ENCODE measurements at places on chromosomes 1 and 21.

DNA sequence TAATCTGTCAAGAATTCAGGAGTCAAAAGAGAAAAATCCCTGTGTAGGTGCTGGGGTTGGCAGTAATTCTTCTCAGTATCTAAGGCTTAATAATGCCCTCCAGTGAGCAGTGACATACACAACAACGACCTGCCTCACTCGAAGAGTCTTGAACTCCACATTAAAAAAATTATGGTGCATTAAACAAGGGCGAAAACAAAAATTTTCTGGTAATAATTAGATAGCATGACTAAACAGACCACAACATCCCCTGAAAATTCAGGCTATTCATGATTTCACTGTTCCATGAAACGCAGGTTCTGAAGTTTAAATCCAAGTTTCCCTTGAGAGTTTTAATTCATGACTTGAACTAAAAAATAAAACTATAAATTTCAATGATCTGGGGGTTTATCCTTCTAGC, 5.1 kb downstream of the SRSF4 start:
- DNase-seq: no peak

- DNase-seq: no peak
Observed at GRCh38 chr1:175508320-175509110, 234.9 kb downstream of the TNR start.

GRCh38 chr1:83098131-83098530, 900.8 kb downstream of the TTLL7 start:
- DNase-seq: no peak

- no peak for DNase-seq
Observed at GRCh38 chr1:26784886-26785285, 2.9 kb upstream of the PIGV start.

DNA sequence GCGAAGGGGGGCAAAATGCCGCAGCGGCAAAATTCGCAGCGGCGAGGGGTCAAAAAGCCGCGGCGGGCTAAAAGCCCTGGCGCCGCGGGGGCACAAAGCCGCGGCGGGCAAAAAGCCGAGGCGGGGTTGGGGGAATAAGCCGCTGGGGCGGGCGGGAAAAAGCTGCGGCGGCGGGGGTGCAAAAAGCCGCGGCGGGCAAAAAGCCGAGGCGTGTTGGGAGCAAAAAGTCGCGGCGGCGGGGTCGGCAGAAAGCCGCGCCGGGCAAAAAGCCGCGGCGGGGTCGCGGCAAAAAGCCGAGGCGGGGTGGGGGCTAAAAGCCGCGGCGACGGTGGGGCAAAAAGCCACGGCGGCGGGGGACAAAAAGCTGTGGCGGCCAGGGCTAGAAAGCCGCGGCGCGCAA, 3902.5 kb downstream of the SRGAP2C start:
- DNase-seq: no peak

DNA sequence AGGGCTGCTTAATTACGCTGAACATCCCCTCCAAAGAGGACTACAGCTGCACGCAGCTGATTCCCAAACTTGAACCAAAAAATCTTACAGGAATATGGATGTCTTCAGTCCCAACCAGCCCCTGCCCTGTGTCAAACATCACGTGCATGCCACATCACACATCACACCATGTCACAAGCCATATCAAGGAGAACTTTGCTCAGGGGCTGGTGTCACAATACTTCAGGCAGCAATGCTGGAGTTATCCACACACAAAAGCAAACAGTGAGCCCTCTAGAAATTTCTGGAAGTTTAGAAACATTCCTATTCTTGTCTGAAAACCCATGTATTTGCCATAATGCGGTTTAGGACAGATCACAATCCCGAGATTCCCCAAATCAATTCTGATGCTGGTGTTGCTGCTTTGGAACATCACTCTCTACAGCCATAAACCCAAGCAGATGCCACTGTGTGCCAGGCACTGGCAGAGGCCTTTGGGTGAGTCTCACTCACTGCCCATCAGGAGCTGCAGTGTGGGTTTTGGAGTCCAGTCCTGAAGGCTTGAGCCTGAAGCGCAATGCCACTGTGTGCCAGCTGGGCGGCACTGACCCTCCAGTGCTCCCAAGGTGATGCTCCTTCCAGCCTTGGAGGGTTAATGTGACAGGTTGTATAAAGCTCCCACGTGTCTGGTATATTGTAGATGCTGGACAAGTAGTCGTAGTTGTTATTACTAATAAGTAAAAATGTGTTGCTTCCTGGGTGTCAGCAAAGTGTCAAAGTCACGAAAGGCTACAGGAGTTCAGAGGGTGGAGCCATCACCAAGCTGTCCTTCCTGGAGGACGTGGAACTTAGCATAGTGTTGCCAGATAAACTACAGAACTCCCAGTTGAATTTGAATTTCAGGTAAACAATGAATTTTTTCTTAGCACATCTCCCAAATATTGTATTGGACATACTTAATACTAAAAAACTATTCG, 20.1 kb upstream of the EFNA1 start:
- DNase-seq: no peak

GRCh38 chr1:114607223-114607622, 25.8 kb upstream of the BCAS2 start:
- DNase-seq: no peak

- DNase-seq: no peak
Observed at GRCh38 chr1:42006836-42007235, 88.1 kb upstream of the HIVEP3 start.

- no peak for DNase-seq
Observed at GRCh38 chr1:55039342-55040082, at the start of gene PCSK9. TSS of gene PCSK9 (plus strand) at chr1:55039548. CDS start at chr1:55039838, 290 bp downstream.

DNA sequence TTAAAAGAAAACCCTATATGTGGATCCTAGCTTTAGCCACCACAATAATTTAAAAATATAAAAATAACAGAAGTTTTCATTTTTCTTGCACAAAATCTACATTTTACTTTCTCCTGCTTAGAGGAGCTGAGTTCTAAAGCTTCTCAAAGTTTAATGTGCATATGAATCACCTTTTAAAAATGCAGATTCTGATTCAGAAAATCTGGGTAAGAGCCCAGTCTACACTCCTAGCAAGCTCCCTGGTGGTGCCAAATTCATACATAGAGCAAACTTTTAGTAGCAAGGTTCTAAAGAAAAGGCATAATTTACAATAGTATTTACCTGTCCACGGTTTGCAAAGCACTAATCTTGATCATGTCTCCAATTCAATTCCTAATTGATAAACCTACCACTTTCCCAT, 19.3 kb downstream of the RSBN1 start:
- DNase-seq: no peak
